ENCODE measurements at places on chromosomes 6 and 20. TPM values are rescaled to one million over a fixed set of nuclear protein-coding genes. Genes with fewer than 3 reads are reported as not detected.

The NKX2-2 gene
- not detected for total RNA-seq

The EEF1A2 gene
- total RNA-seq: 3.2 TPM

The GHRH gene
- total RNA-seq: not detected

The BTN3A1 gene
- total RNA-seq: 6.2 TPM

The STMN3 gene
- total RNA-seq: 5.6 TPM

The OR2H1 gene
- not detected for total RNA-seq

The PACSIN1 gene
- total RNA-seq: not detected

The DIDO1 gene
- 29.6 TPM for total RNA-seq

The BTNL2 gene
- total RNA-seq: not detected

The CPNE5 gene
- total RNA-seq: 0.05 TPM

The SIGLEC1 gene
- not detected for total RNA-seq

The BMP2 gene
- total RNA-seq: 2.5 TPM

The ZBTB12 gene
- total RNA-seq: 0.46 TPM

The SSR1 gene
- total RNA-seq: 71.0 TPM

The ZNF184 gene
- total RNA-seq: 2.6 TPM

The PNLDC1 gene
- 0.14 TPM for total RNA-seq

The ATP5F1E gene
- total RNA-seq: 39.6 TPM

The PSORS1C1 gene
- total RNA-seq: 0.37 TPM

The FERMT1 gene
- 26.7 TPM for total RNA-seq

The PHF10 gene
- 13.0 TPM for total RNA-seq

The PLA2G7 gene
- 0.51 TPM for total RNA-seq

The ADGRB3 gene
- total RNA-seq: not detected

The LRRC73 gene
- total RNA-seq: 0.21 TPM

The RAD21L1 gene
- not detected for total RNA-seq

The TUBE1 gene
- 11.1 TPM for total RNA-seq

The NFATC2 gene
- total RNA-seq: 0.21 TPM

The PTCHD4 gene
- total RNA-seq: 1.6 TPM

The KHDC1 gene
- total RNA-seq: 1.7 TPM

The KCNB1 gene
- total RNA-seq: not detected

The DEFB132 gene
- not detected for total RNA-seq

The MTFR2 gene
- 9.1 TPM for total RNA-seq

The EGFL8 gene
- 6.0 TPM for total RNA-seq

The PCK1 gene
- not detected for total RNA-seq

The LIN28B gene
- not detected for total RNA-seq

The MMP24 gene
- total RNA-seq: not detected

The USP49 gene
- total RNA-seq: 1.3 TPM

The CNKSR3 gene
- 3.2 TPM for total RNA-seq

The HLA-DOB gene
- total RNA-seq: 2.2 TPM

The MAP3K4 gene
- 13.8 TPM for total RNA-seq

The ZC2HC1B gene
- 1.3 TPM for total RNA-seq

The C20orf141 gene
- not detected for total RNA-seq

The AURKA gene
- total RNA-seq: 39.7 TPM

The KIF25 gene
- not detected for total RNA-seq

The COL11A2 gene
- not detected for total RNA-seq

The ADAM33 gene
- total RNA-seq: 0.79 TPM

The TAAR5 gene
- total RNA-seq: not detected

The ERVFRD-1 gene
- total RNA-seq: not detected

The MRAP2 gene
- 0.46 TPM for total RNA-seq

The TSHZ2 gene
- 1.2 TPM for total RNA-seq

The ESF1 gene
- total RNA-seq: 9.2 TPM

The BAG2 gene
- 1.6 TPM for total RNA-seq

The TMEM74B gene
- not detected for total RNA-seq

The POPDC3 gene
- 3.3 TPM for total RNA-seq

The CLPSL2 gene
- total RNA-seq: not detected

The TGM2 gene
- total RNA-seq: 10.0 TPM

The ZGPAT gene
- total RNA-seq: 35.1 TPM

The C6orf58 gene
- not detected for total RNA-seq

The RGL2 gene
- 50.0 TPM for total RNA-seq

The FAM217A gene
- total RNA-seq: not detected

The GJA10 gene
- not detected for total RNA-seq

Data from airway epithelial cell (primary cell).